Tibial nerve (tissue), 4 donors: ENCODE measurements at places on chromosomes 5 and 9. TPM values are rescaled to one million over a fixed set of nuclear protein-coding genes. Genes with fewer than 3 reads are reported as not detected.

The APBA1 gene
- total RNA-seq = 14.4 TPM

The SHISAL2B gene
- not detected for total RNA-seq

The HRCT1 gene
- 13.2 TPM for total RNA-seq

The FUT7 gene
- not detected for total RNA-seq

The LCN1 gene
- not detected for total RNA-seq

The CTXN3 gene
- total RNA-seq = not detected

The PDE6A gene
- total RNA-seq = not detected

The RORB gene
- total RNA-seq = 2.0 TPM

The PFN3 gene
- not detected for total RNA-seq

The SLC6A18 gene
- not detected for total RNA-seq
